CD4-positive, alpha-beta T cell treated with Interferon gamma for 1 hour (primary cell): ENCODE measurements at places on chromosomes 6 and 20.
A peak's percentile ranks its signal among the peaks of the same experiment; 100 is the strongest.

DNA sequence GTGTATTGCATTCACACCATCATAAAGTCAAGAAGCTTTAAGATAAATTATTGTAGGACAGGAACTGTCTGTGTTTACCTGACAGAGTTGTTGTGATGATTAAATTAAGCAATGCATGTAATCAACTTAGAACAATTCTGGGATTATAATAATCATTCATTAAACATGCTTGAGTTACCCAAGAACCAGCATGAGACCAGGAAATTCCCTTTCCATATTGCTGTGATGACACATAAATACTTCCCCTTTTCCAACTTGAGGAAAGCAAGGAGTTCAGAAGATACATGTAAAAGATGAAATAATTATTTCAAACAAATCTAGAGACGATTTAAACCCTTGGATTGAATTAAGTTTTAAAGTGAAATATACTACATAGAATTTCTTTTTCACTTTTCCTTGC, 404.4 kb downstream of the GJA1 start:
- DNase-seq: no peak

DNA sequence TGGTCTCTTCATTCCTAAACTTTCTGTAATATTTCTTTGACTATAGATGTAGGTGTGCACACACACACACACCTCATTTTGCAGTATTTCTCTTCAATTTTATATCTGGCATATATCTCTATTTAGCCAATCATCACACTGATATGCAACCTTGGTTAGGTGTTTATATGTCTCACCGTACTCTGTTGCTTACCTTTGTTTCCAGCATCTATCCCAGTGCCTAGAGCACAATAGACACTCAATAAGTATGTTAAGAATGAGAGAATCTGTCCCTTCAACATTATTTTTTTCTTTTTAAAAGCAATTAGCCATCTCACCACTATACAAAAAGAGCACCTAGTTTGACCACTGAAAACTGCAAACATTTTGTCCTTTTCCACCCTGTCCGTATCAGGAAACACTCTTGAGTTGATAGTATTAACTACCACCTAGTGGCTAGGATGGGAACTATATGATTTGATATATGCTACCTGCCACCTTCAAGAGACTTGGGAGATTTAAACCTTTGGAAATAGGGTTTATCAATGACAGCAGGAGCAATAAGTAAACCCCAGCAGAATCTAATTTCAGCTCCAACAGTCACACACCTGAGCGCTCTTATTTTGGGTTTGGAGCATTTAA, 48.7 kb upstream of the RSPO3 start:
- DNase-seq: no peak

DNA sequence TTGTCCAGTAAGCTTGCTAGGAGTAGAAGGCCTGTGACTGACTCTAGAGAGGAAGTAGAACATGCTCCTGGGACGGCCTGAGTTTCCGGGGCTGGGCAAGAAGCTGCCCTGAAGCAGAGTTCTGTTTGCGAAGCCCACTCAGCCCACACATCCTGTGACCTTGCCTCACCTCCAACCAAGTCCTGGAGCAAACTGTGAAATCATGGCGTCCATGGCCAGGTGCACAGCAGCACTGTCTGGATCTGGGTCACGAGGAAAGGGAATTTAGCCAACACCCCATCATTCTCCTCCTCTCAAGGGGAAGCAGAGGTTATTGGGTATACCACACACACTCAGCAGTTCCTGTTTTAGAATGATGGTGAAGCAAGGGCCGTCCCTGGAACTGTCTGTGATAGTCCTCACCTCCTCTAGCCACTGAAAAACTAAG, 87.5 kb downstream of the CRYBG1 start:
- peak; percentile 28 for DNase-seq

DNA sequence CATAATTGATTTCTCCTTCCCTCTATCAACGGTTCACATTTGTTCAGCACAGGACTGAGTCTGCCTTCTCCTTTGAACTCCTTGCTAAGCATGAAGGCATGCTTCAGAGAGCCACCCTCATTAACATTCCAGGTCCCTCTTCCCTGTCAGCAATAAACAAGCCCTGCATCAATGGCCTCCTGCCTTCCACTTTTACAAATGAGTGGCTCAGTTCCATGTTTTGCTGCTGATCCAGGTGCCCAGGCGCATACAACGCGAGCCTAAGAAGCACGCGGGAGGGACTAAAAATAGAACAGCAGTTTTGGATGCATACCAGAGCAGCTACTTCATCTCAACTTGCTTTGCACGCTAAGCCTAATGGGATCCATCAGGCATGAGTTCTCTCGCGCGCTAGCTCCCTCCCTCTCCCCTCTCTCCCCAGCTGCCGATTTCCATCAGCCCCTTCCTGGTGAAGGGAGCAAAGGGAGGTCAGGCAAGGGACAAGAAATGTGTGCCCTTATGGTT, 53.4 kb downstream of the TRAF3IP2 start:
- no peak for DNase-seq

DNA sequence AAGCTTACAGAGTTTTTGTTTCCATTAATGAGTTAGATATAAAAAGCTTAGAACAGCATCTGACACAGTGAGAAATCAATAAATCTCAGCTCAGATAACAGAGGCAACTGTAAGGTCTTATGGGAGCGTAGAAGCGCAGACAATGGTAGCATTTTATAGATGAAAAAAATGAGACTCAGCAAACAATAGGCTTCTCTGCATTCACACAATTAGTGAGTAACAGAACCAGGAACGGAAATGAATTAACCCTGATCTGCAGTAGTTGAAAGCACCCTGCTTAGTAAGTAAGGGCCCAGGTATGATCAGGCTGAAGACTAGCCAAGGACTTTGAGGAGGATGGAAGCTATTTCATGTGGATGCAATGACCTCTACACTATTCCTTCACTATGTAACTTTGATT, 147.2 kb upstream of the EYA4 start:
- DNase-seq: no peak

GRCh38 chr20:43921227-43921780, 6.7 kb downstream of the TOX2 start:
- DNase-seq: no peak
